Karpas-422 (cell line): ENCODE measurements at places on chromosomes 3 and 15.

GRCh38 chr3:44584646-44585501 lies at the start of gene ZNF660:
ZNF660 (plus strand) TSS chr3:44584964; CDS start chr3:44594194, 9,230 bp downstream.
- DNase-seq: peak; percentile 84

GRCh38 chr3:158742871-158743663 lies 10.8 kb upstream of the RARRES1 start:
- DNase-seq: no peak

- DNase-seq: no peak
Observed at GRCh38 chr3:183959214-183959613, 58.5 kb downstream of the ABCC5 start.

GRCh38 chr3:195582947-195583346 lies 793 bp downstream of the APOD start:
- no peak for DNase-seq

DNA sequence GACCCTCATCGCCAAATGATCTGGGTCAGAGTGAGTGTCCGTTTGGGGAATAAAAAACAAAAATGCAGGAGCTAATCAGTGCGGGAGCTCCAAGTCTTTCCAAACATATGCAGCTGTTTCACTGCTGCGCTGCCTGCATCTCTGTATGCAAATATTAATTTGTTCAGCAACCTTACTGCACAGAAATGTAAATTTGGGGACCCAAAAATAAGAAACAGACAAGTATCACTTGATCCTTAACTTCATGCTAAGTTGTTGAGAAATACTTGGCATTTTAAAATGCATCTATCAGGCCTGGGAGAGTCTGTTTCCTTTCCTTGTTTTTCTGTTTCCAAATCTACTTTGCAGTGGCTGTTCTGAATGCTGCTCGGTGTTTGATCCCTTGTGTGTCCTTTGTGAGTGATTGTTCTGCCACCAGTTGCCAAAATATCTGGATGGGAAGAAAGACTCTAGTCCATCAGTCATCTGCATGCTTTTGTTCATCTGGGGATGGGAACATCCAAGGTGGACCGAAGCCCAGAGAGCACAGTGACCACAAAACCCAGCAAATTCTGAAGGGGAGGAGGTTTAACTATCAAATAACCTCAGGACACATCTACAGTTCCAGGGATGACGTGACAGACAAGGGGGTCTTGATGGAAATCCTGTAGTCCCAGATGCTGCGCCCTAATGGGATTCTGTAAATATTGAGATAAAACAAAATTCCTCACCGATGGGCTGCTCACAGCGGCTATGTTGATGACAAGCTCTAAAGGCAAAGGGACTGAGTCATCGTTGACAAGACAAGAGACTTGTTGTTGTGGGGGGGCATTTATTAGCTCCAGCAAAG lies 199.5 kb upstream of the WNT5A start:
- DNase-seq: peak; percentile 67

- peak; percentile 89 for DNase-seq
Observed at GRCh38 chr15:45205192-45205591, 17.4 kb upstream of the SHF start.

- DNase-seq: no peak
Observed at GRCh38 chr3:59885101-59885500, 835.3 kb upstream of the CFAP20DC start.

GRCh38 chr3:54891540-54891897 lies 36.3 kb downstream of the LRTM1 start:
- DNase-seq: no peak

DNA sequence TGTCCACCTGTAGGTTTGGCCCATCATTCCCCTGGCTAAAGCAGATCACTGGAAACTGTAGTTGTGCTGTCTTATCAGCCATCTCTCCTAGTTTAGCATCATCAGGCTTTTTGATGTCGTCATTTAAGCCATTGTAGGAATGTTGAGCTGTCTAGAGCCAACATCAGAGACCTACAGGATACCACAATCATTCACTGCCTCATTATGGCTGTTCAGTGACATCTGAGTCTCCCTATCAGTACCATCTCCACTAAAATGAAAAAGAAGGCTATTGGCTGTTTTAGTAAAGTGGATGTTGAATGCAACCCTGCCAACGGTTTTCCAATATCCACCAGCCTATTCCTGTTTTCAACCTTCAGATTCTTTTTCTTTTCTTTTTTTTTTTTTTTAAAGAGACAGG lies 29.2 kb downstream of the RLBP1 start:
- DNase-seq: no peak

GRCh38 chr3:159069091-159069490 lies 267.2 kb downstream of the MFSD1 start:
- DNase-seq: peak; percentile 33

DNA sequence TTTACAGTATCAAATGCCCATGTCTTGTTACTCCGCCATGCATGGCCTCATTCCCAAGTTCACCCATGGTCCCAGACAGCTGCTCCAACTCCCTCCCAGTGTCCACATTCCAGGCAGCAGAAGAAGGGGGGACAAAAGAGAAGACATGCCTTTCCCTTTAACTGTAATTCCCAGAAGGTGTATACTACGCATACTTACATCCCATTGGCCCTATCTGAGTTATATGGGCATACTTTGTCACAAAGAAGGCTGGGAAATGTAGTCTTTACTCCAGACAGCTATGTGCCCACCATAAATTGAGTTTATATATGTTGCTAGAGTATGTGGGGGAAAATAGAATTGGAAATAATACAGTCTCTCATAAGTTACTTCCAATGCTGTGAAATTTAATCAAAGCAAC lies 70.5 kb downstream of the ERC2 start:
- no peak for DNase-seq

DNA sequence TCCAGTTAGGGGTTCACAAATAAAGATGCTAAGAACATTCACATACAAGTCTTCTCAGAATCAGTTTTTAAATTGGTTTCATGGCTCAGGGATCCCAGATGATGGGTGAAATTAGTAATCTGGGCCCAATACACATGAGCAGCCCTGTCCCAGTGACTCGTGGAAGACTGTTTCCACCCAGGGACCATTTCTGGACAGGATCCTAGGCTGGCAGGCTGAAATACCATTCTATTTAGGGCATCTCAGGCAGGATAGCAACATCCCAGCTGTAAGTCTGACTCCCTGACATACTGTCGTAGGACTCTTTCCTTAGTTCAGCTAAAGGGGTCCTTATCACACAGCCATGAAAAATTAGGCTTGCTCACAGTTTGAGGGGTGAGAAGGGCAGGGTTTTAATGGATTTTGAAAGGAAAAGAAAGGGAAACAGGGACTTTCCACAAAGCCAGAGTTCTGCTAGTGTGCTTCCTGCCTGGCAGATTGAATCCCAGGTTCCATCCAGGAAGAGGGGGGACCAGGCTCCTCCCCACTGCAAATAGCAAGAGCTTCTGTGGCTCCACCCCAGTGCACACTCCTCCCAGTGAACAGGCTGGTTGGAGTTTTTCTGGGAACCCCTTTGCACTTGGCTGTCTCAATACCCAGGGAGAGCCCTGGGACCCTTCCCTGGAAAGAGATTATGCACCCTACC lies 41.3 kb upstream of the LYZL4 start:
- no peak for DNase-seq

DNA sequence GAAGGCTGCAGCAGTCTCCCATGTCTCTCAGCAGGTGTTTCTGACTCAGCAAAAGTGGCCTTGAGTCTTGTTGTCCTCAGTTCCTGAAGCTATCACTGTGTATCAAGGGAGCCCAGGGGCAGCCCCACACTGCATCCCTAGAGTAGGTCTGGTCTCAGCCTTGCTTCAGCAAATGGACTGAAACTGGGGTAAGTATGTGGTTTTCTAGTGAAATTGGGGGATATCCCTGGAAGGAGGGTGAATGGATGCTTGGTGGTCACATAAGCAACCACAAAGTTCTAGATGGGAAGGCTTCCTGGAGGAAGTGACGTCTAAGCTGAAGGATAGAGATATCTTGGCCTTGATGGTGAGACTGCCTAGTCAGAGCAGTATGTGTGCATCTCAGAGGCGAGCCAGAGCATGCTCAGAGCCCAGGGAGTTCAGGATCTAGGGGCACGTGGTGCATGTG lies 38.4 kb downstream of the TMEM158 start:
- DNase-seq: no peak

GRCh38 chr3:153163393-153163724 lies 1.3 kb downstream of the RAP2B start:
- DNase-seq: peak; percentile 46

DNA sequence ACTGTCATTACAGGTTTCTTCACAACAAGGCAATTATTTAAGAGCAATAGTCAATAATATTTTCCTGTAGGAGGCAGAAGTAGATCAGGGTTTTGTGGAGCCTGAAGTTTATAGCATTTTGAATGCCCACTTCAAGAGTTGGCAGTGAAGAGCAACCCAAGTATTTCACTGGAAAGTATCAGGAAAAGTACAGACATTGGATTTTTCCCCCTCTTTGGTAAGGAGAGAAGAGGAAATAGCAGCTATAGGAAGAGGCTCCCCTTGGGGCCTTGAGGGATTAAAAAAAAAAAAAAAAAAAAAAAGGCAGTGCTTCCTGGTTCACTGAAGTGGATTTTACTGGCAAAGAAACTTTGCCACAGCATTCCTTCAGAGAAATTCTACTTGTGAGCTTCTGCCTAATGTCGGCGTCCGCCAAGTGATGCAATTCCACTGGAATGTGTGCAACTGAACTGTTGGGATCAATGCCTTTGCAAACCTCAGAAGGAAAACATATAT lies 5.7 kb upstream of the CNTN6 start:
- DNase-seq: no peak

GRCh38 chr3:58690490-58690889 lies 23.9 kb upstream of the FAM3D start:
- DNase-seq: no peak
